Activated CD4-positive, CD25-positive, alpha-beta regulatory T cell treated with anti-CD3 and anti-CD28 coated beads, Interleukin-2, amount 50 U/mL, for 72 hours (primary cell): ENCODE measurements at places on chromosomes 5 and 9.

GRCh38 chr5:56270058-56270457, 36.9 kb upstream of the ANKRD55 start:
- no peak for DNase-seq

GRCh38 chr9:130201974-130202373, 29.8 kb downstream of the NCS1 start:
- no peak for DNase-seq

GRCh38 chr5:111511174-111511830, 1.0 kb downstream of the STARD4 start:
- no peak for DNase-seq

DNA sequence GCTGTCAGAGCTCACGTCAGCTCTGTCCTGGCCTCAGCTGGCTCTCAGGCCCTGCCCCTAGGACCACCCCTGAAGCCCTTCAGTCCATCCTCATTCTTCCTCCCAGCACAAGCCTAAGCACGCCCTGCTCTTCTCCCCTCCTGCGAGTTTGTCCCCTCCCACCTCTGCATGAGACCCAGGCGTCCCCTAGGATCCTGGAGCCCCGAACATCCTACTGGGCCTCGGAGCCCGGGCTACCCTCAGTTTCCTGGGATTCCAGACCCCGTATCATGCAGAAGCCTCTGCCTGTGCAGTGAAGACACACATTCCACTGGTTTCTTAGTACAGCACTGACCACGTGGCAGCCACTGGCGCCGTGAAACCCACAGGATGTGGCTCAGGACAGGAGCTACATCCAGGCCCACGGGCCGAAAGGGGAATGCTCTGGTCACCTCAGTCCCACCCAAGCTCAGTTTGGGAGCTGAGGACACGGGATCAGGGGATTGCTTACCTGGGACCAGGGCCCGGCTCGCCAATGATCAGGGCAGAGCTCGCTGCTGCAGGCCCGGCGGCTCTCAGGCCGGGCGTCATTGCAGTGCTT, 64.2 kb downstream of the ZNF354C start:
- no peak for DNase-seq

GRCh38 chr5:57501414-57502201, 19.0 kb upstream of the ACTBL2 start:
- no peak for DNase-seq

GRCh38 chr5:41793141-41793770, 77.0 kb downstream of the OXCT1 start:
- no peak for DNase-seq

DNA sequence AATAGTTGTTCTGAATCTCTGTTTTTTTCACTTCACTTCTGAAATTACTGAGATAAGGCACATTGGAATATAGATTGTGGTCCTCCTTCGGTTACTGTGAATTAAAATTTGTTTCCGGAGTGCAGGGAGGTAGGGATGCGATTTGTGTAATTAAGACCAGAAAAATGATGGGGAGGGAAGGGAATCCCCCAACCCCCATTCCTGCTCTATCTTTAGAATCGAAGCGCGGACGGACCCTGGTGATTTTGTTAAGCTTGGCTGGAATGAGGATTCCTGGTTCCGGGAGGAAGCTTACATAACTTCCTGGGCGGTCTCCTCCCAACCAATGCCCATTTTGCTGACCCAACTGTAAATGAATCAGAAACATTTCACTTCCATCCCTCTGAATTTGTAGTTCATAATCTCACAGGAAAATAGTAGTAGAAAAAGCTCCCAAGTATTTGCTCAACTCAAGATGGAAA, 220.1 kb upstream of the MSX2 start:
- no peak for DNase-seq

- DNase-seq, result no peak
Observed at GRCh38 chr5:1726956-1727355, 72.7 kb downstream of the MRPL36 start.
